Activated CD8-positive, alpha-beta memory T cell treated with anti-CD3 and anti-CD28 coated beads for 4 hours (primary cell): ENCODE measurements at places on chromosomes 1 and 21.

DNA sequence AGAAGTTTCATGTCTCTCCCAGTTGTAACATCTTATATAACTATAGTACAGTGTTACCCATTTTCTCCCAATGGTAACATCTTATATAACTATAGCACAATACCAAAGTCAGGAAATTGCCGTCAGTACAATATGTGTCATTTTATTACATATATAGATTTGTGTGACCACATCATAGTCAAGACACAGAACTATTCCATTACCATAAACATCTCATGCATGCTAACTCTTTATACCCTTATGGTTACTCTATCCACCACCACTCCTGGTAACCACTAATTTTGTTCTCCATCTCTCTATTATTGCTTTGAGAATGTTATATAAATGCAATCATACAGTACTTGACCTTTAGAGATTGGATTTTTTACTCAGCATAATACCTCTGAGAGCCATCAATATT, 120.7 kb downstream of the BACH1 start:
- no peak for DNase-seq

- no peak for DNase-seq
Measured at GRCh38 chr1:35691571-35692220, 27.0 kb downstream of the C1orf216 start.

- DNase-seq: no peak
Measured at GRCh38 chr1:20726118-20726911, 6.2 kb downstream of the SH2D5 start.

GRCh38 chr1:117860896-117861610, 68.4 kb downstream of the GDAP2 start:
- no peak for DNase-seq

GRCh38 chr1:161137881-161138280, 5.4 kb upstream of the DEDD start:
- DNase-seq: no peak

- no peak for DNase-seq
Measured at GRCh38 chr1:198888379-198888943, 249.6 kb downstream of the PTPRC start.

DNA sequence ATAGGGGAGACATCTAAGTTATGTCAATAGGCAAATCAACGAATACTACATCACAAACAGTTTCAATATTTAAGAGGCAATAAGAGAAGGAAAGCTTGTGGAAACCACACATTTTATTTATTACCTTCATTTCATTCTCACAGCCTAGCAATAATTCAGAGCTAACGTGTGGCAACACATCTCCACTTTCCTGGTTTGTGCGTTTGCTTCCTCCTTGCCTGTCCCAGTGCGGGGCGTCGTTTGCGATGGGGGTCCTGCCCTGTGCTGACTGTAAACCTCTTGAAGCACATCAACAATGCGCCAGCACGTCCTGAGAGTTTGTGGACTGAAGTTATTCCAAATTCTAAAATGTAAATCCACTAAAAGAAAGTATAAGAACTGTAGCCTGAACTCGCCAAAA, 14.4 kb upstream of the VPS26C start:
- no peak for DNase-seq

DNA sequence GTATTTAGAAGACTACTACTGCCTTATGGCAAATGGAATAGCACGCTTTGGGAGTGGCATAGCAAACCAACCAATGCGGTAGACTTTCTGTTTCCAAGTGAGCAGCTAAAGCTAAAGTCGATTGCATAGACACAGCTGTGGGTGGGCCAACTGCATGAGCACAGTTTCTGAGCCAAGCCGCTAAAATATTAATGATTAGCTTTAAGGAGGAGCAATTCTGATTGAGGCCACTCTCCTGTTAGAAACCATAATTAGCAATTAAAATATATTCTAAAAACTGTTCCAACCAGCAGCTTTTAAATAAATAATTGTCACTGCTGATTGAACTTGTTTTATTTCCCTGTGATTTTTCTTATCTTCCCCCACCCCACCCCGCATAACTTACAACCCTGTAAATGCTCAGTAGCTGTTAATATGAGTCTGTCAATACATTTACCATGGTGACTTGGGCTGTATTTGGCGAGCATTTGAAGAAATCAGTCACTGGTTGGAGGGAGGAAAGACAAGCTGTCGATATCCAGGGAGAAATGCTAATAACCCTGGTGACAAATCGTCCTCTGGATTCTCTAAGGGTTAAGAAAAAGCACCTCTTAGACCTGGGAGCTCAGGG, 32.2 kb downstream of the RNF220 start:
- DNase-seq: no peak

- peak; percentile 20 for DNase-seq
Measured at GRCh38 chr1:246753670-246754535, 29.7 kb downstream of the SCCPDH start.

DNA sequence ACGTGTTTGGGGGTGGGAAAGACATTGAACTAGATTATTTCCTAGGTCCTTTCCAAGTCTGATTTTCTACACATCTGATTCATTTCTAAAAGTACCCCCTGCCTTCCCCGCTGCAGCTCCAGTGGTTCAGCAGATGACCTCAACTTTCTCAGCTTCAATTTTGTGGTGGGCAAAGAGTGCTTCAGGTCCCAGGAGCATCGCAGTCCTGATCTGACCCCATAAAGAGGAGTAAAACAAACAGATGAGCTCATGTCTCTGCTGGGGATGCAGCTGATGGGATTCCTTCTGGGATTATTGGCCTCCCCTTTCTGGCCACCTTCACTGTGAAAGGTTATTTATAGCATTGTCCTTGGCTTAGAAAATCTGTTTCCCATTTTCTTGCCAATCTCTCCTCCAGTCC, 337.0 kb upstream of the PLXNA2 start:
- no peak for DNase-seq

GRCh38 chr1:22286491-22286890, 143.6 kb upstream of the WNT4 start:
- no peak for DNase-seq

DNA sequence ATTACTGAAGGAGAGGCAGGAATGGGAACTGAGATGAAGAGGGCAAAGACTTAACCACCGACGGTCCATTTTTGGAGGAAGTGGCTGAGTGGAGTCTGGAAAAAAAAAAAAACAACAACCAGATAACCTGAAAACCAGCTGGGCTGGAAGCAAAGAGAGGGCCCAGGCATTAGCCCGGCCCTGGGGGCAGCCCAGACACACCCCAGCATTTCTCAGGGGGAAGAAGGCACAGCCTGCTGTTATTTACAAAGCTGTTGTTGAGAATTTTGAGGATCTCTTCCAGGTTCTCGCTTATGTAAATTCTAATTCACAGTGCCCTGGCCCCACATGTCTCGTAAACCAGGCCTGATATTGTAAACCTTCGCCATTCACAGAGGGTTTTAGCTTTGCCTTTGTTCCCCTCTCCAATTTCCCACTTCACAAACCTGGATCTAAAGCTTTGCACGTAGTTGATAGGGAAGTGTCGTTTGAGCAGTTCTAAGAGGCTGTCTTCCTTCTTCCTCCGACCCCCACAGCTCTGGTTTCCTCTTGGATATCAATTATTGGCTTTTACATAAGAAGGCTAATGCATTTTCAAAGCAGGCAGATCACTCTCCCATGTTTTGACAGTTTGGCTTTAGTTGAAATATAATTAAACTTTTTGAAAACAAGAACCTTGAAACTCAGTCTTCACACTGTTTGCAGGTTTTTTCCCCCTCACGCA, 161.8 kb upstream of the IRF2BP2 start:
- no peak for DNase-seq

DNA sequence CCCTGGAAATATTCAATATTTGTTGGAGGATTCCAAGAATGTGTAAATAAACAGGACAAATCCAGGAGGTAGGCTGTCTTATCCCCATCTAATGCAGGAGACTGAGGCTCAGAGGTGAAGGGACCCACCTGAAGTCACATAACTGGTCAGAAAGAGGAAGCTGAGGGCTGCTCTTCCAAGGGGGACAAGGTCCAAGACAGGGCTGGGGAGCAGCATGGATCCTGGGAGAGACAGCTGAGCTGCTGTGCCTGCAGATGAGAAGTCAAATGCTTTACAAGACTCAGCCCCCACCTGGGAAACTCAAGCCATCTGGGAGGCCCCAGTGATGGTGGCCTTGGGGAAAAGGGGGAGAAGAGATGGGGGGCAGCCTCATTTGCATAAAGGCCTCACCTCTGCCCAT, 224.4 kb downstream of the PTPRU start:
- DNase-seq: no peak

GRCh38 chr1:40927781-40928180, 51.7 kb upstream of the CTPS1 start:
- DNase-seq: no peak

DNA sequence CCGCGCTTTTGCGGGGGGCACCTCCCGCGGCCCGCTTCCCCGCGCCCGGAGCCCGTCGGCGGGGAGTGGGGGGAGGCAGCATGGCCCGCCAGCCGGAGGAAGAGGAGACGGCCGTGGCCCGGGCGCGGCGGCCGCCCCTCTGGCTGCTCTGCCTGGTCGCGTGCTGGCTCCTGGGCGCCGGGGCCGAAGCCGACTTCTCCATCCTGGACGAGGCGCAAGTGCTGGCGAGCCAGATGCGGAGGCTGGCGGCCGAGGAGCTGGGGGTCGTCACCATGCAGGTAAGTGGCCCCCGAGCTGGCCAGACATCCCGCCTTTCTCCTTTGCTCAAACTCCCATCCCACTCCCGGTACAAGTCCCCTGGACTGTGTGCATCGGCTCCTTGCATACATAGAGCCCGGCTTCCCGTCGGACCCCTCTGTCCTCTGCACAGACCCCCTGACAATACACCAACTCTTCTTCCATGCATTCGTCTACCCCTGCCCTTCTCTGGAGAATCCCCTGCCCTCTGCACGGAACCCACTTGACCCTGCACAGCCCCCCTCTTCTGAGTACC, 812 bp downstream of the CACHD1 start:
- DNase-seq: no peak
